ENCODE measurements at places on chromosomes 6 and 20.

GRCh38 chr20:63553251-63553932, 567 bp upstream of the FNDC11 start:
- no peak for DNase-seq

GRCh38 chr20:21437816-21438215, 40.5 kb upstream of the NKX2-4 start:
- no peak for DNase-seq

- DNase-seq: no peak
Observed at GRCh38 chr6:156543431-156543830, 233.7 kb upstream of the ARID1B start.

DNA sequence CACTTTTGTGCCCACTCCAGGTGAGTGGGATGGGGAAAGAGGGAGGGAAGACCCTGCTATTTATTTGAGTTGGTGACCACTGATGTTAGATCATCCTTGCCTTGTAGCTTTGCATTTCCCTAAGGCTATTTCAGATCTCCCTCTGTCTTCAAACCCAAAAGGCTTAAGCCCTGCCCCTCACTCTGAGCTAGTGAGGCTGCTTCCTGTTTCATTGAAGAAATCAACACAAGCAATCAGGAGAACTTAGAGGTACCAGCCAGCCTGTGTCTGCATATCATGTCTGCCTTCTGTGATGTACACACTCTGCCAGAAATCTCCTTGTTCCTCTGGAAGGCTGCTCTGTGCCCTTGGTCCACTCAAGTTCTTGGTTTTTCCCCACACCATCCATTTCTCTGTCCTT, 135.3 kb downstream of the ARID1B start:
- DNase-seq: no peak

DNA sequence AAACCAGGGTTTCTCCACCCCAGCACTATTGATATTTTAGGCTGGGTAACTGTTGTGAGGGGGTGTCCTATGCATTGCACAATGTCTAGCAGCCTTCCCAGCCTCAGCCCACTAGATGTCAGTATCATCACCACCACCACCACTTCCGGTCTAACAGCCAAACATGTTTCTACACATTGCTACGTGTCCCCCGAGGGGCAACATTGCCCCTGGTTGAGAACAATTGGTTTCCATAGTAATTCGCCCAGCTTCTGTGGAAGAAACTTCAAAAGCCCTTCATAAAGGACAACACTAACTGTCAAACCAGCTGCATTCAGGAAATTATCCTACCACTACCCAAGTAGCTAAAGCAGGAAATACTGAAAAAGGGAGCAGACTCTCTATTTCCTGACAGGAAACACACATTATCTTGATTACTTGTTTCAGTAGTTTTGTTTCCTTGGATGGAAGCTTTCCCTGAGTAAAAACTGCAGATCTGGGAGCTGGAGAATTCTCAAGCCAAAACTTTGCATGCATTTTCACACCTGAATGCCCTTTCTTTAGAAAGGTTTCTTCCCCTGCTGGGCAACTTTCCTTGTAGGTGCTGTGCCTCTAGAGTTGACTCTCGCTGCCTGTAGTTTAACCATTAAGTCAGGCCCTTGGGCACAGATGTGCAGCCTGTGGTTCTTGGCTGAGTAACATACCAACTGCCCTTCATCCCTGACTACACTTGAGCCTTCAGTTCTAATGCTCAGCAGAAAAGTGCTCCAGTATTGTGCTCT, 23.6 kb downstream of the PKHD1 start:
- DNase-seq: no peak

DNA sequence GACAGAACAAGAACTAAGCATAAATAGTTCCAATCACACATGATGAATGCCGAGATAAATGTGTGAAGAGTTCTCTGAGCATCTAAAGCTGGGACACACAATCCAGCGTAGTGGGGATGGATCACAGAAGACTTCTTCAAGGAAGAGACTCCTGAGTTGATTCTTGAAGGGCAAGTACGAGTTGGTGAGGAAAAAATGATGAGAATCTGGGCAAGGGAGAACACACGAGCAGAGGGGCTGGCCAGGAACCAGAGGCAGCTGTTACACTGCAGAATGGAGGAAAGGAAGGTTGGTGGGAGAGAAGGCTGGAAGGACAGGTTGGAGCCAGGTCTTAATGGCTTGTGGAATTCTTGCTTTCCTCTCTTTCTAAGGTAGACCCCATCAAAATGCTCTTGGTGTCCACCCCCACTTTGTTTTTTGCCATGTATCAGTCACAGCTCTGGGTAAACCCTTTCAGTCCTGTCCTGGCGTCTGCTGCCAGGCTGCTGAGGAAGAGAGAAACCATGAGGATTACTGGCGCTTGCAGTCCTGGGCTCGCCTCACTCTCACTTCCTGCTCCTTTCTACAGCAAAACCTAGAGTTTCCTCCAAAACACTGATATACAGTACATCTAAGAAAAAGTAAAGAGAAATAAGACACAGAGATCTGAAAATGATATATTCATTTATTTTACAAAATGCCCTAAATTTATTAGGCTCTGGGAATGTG, 127.6 kb upstream of the FAM184A start:
- no peak for DNase-seq

GRCh38 chr6:149891259-149891658, 6.7 kb downstream of the RAET1E start:
- DNase-seq: no peak

DNA sequence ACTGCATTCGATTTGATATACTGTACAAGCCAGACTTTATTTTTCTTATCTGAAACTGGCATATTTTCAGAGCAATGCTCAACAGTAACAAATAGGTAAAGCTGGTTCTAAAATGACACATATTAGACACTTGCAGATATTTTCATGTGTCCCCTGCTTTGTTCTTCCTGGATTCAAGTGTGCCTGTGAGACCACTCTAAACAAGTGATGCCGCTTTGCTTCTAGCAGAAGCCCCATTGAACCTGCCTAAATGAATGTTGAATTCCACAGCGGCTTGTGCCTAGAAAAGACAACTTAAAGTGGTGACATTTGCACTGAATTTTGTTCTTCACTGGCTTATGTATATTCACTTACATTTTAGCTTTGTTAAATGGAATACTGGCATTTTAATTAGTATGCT, 115.7 kb downstream of the AKAP7 start:
- no peak for DNase-seq

- DNase-seq: no peak
Observed at GRCh38 chr6:144928847-144929246, 643.7 kb downstream of the UTRN start.

- DNase-seq: no peak
Observed at GRCh38 chr6:157440171-157440570, 59.2 kb downstream of the ZDHHC14 start.

- DNase-seq: no peak
Observed at GRCh38 chr20:8322662-8323217, 190.7 kb downstream of the PLCB1 start.
